A172 (cell line): ENCODE measurements at places on chromosomes 13 and 19. TPM values are rescaled to one million over a fixed set of nuclear protein-coding genes. Genes with fewer than 3 reads are reported as not detected.

- DNase-seq: no peak
Observed at GRCh38 chr19:21028969-21029268, 8.5 kb downstream of the ZNF430 start.

DNA sequence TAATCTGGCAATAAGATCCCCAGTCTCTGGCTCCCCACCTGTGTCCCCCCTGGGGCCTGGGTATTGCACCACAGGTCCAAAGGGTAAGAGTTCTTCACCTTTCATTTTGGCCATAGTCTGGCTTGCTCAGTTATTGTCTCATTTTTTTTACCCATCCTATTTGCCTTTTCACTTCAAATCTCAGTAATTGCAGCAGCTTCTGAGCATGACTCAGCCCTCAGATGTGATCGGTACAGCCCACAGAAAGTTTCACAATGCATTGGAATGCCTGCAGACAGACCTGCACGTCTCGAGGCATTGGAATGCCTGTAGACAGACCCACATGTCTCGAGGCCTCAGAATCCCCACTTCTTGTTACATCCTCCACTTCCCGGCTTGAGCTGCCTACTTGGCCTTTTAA lies 173.6 kb downstream of the NUFIP1 start:
- DNase-seq: peak; percentile 93

Gene GNG7
- 0.38 and 1.1 TPM in 2 replicates for total RNA-seq

DNA sequence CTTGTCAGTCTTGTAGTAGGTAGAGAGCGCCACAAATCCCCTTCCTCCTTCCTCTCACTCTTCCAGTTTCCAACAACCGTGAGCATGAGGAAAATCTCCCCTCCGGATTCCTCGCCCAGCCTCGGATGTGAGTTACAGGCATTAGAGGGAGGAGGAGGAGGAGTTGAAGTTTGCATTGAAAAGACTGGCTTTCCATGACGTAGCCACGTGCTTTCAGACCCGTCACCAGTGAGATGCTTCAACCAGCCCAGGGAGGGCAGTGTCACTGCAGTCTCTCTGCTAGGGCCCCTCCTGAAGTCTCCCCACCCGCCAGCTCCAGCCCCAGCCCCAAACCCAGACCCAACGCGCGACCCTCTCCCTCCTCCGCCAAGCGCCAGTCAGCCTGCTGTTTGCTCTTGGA lies 442 bp upstream of the FGF14 start:
- DNase-seq: peak; percentile 31

DNA sequence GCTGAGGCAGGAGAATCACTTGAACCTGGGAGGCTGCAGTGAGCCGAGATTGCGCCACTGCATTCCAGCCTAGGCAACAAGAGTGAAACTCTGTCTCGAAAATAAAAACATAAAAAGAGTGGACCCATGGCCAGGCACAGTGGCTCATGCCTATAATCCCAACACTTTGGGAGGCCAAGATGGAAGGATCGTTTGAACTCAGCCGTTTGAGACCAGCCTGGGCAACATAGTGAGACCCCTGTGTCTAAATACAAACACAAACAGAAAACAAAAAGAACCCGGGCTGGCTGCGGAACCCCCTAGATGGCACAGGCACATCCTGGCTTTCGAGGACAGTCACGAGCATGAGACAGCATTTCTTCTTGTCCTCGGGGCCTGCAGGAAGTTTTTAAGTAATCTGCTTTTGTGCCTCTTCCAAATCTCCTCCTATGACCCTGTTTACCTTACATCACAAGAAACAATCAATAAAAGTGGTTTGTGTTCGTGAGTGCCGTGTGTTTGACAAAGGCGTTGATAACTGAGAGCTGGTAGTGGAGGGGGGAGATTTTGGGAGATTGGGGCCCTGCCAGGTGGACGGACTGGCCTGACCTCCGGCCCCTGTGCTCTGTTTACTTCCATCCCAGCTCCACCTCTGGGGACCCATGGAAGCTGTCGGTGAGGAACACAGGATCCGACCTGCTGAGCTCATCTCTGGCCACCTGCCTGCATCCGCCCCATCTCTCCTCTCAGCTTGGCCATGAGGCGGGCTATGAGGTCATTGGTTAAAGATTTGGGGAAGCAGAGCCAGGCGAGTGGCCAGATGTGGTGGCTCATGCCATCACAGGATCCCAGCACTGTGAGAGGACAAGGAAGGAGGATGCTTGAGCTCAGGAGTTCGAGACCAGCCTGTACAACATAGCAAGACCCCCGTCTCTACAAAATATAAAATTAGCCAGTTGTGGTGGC lies 5.9 kb upstream of the GDF15 start:
- DNase-seq: peak; percentile 99

GRCh38 chr19:51490676-51491075 lies 10.9 kb downstream of the SIGLEC12 start:
- no peak for DNase-seq

GRCh38 chr13:41389580-41389979 lies 67.8 kb upstream of the RGCC start:
- DNase-seq: no peak

Gene SYT3
- 1.9 and 2.2 TPM in 2 replicates for total RNA-seq

- peak; percentile 41 for DNase-seq
Observed at GRCh38 chr19:23283925-23284324, 33.7 kb upstream of the ZNF724 start.

Gene ATP1A3
- total RNA-seq: 0.76 and 0.86 TPM in 2 replicates

- no peak for DNase-seq
Observed at GRCh38 chr19:1254530-1255185, 6.3 kb downstream of the MIDN start.
